ENCODE measurements at places on chromosomes 1 and 21. TPM values are rescaled to one million over a fixed set of nuclear protein-coding genes. Genes with fewer than 3 reads are reported as not detected.

Gene NEK2
- total RNA-seq = 4.3 TPM

DNA sequence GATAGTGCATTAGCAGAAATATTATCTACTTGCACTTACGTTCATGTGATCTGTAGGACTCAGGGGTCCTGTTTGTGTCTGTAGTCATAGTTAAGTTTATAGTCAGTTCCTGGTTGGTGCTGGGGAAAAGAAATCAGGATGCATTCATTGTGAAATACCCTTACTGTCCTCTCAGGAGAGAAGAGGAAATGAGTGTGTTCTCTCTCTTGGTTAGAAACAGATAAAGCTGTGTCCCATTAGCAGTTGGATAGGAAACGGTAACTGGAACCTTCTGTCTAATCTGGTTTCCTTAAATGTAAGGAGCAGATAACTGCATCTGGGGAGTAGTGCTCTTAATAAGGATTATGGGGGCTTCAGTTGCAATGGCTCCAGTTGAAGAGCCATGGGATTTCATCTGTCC is 8.9 kb downstream of the SDCCAG8 start:
- no peak for DNase-seq

GRCh38 chr1:230236301-230237008 is 169.4 kb downstream of the GALNT2 start:
- DNase-seq = no peak

Gene CENPS
- total RNA-seq = 8.5 TPM

Gene PLPP3
- total RNA-seq = 4.9 TPM

DNA sequence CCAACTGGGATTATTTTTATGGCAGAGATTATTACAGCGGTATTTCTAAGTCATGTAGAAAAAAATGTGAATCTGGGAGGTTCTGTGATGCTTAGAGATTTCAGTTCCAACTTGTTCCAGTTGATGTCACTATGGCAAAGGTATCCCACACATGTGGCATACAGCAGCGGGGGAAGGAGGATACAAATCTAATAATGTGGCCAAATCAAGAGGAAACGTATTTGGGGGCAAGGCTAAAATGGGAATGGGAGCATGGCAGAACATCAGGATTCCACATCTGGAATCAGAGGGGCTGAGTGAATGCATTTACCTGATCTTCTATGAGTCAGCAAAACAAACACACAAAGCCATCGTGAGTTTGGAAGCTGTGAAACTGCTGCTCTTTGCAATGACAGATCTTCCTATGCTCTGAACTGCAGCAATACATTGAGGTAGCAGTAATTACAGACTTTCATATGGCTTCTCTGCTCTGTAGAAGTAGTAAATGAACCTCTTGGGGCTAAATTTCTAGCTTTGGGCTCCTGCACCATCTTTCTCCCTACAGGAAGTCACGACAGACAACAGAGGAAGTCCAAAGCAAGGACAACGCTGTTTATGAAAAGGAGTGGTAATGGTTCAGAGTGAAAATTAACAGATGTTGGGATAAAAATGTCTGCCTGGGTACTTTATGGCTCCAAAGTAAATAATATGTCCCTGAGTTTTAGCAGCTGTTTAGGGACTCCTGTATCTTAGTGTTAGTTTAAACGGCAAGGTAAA is 55.5 kb downstream of the GABPA start:
- DNase-seq = peak; percentile 2

DNA sequence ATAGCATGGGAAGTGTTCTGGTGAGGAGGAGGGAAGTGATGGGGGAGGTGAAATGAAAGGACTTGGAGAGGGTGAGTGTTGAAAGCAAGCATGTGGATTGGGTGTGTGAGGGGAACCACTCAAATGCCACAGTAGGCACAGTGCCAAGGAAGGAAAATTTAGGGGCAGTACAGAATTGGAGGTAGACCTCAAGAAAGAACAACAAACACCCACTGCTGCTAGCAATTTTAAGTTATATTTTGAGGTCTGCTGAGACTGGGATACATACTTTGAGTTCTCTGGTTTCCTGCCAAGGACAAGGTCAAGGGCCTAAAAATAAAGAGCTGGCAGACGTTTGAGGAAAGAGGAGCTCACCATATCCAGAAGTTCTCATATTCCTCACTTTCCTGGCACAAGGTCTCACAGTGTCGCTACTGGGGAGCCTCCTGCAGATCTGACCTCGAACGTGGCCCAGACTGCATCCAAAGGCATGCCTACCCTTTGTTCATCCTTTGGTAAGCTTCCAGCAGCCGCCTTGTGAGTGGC is 104.0 kb downstream of the BRINP2 start:
- no peak for DNase-seq

- no peak for DNase-seq
Observed at GRCh38 chr21:25571726-25572121, 35.6 kb downstream of the MRPL39 start.

- no peak for DNase-seq
Observed at GRCh38 chr1:94688646-94689045, 131.5 kb upstream of the SLC44A3 start.

Gene S100A7
- not detected for total RNA-seq

GRCh38 chr1:59751801-59752200 is 62.9 kb upstream of the HOOK1 start:
- no peak for DNase-seq

DNA sequence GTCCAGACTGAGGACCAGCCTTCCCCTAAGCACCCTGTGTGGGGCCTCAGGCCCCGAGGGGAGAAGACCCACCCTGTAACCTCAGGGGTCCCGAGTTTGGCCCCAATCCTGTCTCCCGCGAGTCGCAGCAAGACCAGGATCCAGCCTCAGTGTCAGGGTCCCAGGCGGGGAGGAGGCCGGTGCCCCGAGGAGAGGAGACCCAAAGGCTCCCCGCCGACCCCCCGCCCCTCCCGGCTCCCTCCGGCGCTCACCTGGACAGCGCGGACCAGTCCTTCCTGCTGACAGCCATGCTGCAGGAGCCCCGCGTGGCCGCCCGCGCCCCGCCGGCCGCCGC is at the start of gene LAD1:
Gene LAD1, minus strand, starts transcription at position 307 of the 334 bp plus-strand sequence. Its CDS starts 18 bp downstream, at position 289.
- no peak for DNase-seq

- DNase-seq = no peak
Observed at GRCh38 chr1:29124366-29125236, 898 bp upstream of the TMEM200B start.

DNA sequence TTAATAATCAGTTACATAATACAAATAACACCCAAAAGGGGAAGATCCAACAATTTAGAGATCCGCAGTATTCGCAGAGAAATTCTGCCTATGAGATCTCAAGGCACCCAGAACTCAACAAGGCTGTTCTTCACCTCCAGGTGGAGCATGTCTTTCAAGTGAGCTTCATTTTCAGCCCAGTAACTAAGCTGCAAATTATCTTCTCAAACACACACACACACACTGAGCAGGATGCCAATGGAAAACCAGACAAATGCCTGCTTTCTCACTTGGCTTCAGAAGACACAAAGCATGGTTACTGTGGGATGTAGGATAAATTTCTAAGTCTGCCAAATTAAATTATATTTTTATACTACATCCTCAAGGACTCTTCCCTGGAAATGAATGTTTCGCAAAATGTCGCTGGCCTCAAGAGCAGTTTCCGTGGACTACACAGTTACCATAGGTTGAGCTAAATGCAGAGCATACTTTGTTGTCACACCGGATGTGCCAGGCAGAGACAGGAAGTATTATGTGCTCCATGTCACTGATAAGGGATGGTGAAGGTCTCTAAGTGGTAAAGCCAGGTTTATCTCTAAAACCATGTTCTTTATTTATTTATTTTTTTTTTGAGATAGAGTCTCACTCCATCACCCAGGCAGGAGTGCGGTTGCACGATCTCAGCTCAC is 30.3 kb downstream of the UBR4 start:
- no peak for DNase-seq

- no peak for DNase-seq
Observed at GRCh38 chr1:60747353-60747752, 335.0 kb upstream of the NFIA start.

DNA sequence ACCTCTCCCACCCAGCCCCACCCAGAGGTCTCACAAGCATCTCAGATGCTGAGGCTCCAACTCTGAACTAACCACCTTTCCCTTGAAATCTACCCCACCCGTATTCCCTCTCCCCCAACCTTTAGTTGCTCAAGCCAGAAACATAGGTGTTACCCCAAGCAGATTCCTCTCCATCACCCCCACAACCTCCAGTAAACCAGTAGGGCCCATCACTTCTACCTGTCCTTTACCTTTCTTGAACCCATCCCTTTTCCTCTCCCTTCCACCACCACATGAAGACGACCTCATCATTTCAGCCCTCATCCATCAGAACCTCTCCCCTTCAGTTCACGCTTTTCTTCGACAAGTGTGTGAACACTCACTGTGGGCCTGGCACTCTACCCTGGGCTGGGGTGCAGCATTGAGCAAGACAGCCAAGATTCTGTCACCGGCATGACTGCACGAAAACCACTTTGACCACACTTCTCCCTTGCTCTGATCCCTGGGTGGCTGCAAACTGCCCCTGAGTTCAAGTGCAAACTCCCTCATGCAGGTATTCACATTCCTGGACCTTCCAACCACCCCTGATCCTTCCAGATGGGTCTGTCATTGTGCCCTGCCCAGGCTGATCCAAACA is 65.5 kb upstream of the LAPTM5 start:
- no peak for DNase-seq

DNA sequence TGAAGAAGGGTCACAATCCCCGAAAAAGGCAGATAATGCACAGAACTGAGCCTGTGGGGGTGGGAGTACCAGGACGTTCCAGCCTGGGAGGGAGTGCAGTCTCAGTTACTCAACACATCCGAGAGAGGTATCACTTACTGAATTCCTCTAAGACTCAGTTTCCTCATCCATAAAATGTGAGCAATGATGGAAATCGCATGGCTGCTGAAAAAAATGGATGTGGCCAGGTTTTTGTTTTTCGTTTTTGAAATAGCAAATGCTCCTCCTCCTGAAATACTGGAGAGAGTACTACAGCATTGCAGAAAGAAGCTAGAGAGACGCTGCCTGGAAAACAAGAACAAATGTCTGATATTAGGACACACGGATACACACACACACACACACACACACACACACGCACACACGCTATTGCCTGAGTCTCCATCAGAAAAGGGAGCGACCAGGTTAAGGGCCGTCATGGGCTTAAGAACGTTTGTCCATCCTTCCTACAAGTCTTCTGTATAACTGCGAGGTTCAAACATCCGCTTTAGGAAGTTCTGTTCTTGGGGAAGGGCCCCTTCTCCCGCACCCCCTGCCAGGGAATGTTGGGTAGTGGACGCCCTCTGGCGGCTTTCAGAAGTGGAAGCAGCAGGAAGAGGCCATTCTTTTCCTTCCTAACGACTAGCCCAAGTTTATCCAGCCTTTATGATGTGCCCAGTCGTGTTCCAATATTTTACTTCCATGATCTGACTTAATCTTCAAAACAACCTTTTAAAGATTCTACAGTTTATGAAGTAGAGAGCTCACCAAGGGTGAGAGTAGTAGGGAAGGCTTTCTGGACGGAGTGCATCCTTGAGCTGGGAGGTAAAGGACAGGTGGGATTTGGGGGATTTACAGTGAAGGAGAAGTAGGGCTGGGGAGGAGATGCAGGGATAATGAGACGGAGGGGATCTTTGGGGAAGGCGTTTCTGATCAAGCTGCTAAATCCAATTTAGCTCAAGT is 699 bp upstream of the NES start:
- no peak for DNase-seq

- no peak for DNase-seq
Observed at GRCh38 chr1:198399452-198399851, 141.0 kb downstream of the ATP6V1G3 start.

Data from kidney epithelial cell (primary cell).